ENCODE measurements at places on chromosomes 5 and 9.

DNA sequence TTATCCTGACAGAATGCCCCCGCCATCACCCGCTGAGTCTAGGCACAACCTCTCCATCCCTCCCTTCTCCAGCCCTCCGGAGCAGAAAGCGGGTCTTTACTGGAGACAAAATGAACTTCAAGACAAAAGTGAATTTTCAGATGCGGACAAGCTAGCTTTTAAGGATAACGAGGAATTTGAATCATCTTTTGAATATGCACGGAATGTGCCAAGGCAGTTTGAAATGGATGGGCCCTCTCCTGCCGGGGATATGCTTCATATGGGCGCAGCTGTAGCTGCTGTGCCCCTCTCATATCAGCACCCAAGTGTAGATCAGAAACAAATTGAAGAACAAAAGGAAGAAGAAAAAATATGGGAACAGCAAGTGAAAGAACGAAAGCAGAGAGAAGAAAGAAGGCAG, 37.5 kb downstream of the CPLANE1 start:
- DNase-seq = no peak

DNA sequence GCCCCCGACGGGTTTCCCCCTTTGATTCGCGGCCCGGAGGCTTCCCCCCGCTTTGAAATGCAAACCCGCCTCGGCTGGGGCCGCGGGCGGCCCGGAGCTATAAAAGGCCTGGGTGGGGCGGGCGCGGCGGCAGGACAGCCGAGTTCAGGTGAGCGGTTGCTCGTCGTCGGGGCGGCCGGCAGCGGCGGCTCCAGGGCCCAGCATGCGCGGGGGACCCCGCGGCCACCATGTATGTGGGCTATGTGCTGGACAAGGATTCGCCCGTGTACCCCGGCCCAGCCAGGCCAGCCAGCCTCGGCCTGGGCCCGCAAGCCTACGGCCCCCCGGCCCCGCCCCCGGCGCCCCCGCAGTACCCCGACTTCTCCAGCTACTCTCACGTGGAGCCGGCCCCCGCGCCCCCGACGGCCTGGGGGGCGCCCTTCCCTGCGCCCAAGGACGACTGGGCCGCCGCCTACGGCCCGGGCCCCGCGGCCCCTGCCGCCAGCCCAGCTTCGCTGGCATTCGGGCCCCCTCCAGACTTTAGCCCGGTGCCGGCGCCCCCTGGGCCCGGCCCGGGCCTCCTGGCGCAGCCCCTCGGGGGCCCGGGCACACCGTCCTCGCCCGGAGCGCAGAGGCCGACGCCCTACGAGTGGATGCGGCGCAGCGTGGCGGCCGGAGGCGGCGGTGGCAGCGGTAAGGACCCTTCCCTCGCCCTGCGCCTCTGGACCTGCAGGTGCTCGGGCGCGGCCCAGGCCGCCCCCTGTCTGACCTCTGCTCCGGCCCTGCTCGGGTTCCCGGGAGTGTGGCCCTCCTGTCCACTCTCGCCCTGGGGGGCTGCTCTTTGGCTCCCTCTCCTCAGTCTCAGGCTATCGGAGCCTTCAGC, at the start of gene CDX1:
Gene CDX1, plus strand, starts transcription at position 129 of the 862 bp plus-strand sequence. Its CDS starts 99 bp downstream, at position 228.
- no peak for DNase-seq

- DNase-seq = no peak
These were observed 30.9 kb downstream of the NR4A3 start for GRCh38 chr9:99852617-99853016.

DNA sequence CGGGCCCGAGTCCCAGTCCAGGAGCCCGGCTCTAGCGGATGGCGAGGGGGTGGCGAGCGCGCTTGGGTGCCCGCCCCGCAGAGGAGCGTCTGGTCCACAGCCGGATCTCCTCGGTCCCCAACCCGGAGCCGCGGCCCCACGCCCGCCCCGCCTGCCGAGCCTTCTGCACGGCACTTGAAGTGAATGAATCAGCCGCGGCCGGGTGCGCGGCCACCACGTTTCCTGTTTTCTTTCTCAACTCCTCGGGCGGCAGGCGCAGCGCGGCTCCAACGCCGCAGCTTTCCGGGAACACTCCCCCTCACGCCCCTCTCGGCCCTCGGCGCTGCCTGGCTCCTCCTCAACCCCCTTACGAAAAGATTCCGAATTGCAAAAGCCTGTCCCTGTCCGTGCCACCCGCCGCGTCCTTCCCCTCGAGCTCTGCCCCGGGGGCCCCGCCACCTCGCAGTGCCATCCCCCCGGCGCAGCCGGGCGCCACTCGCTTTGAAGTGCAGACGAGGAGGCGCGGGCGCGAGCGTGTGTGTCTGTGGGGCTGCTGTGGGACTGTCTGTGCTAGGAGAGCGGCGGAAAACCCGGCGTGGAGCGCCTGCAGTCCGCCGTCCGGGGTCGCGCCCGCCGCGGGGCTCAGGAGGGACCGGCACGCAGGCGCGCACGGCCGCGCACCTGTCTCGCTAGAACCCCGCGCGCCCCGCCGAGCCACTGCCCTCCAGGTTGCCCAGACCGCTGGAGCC, 456.6 kb downstream of the RAB3C start:
- DNase-seq = peak; percentile 89

DNA sequence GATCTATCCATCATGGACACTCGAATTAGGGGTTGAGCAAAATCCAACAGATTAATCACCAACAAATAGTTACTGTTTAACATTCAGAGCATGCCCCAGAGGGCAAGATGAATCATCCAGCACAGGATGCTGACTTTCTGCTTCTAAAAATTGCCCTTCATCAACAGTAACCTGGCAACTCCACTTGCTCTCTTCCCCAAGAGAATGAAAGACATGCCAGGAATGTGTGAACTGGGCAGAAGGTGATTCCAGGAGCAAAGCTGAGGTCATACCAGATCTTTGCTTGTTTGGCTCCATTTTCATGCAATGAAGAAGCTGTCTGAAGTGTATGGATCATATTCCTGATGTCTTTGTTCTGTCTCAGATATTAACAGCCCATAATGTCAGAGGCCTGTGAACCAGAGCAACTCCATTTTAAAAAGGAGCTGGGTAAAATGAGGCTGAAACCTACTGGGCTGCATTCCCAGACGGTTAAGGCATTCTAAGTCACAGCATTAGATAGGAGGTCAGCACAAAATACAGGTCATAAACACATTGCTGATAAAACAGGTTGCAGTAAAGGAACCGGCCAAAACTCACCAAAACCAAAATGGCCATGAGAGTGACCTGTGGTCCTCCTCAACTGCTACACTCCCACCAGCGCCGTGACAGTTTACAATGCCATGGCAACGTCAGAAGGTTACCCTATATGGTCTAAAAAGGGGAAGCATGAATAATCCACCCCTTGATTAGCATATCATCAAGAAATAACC, 2.5 kb upstream of the ZNF367 start:
- DNase-seq = peak; percentile 35

GRCh38 chr5:57414191-57414590, 68.4 kb downstream of the ACTBL2 start:
- DNase-seq = no peak
